ENCODE measurements at places on chromosomes 7 and 10. TPM values are rescaled to one million over a fixed set of nuclear protein-coding genes. Genes with fewer than 3 reads are reported as not detected.

Gene ITGA8
- total RNA-seq: not detected

Gene CAMK1D
- 27.4 TPM for total RNA-seq

Gene SLC16A9
- total RNA-seq: 4.4 TPM

Gene GIMAP2
- total RNA-seq: not detected

All from astrocyte (in vitro differentiated cells and primary cell).